ENCODE measurements at places on chromosomes 1 and 21.

- DNase-seq: no peak
These were observed 20.2 kb downstream of the THEM4 start for GRCh38 chr1:151888972-151889570.

GRCh38 chr1:228471762-228472398 lies 15.3 kb upstream of the RNF187 start:
- peak; percentile 20 for DNase-seq

DNA sequence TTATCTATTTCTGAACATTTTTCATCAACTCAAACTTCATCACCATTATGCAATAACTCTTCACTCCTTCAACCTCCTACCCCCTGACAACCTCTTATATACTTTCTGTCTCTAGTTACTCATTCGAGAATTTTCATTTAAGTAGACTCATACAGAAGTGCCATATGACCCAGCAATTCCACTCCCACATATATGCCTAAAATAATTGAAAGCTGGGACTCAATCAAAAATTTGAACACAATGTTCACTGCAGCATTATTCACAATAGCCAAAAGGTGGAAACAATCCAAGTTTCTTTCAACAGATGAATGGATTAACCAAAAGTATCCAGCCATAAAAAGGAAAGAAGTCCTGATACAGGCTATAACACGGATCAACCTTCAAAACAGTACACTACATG lies 24.1 kb downstream of the COL11A1 start:
- DNase-seq: no peak

- no peak for DNase-seq
These were observed 28.4 kb downstream of the CD48 start for GRCh38 chr1:160682983-160683865.

GRCh38 chr1:186869526-186870228 lies 40.9 kb downstream of the PLA2G4A start:
- no peak for DNase-seq

DNA sequence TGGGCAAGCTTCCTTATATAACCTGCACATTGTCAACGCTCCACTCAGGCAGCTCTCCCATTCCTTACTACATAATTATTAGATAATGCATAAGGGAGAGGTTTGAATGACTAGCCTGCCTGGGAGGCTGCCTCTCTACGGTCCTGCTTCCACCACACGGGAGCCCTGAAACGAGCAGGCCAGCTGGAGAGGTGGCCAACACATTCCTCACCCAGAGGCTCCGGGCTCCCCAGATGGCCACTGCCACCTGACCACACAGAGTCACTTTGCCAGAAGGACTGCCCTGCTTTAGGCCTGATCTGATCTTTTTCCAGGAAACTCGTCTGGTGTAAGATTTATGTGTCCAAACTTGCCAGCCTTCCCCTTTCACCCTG lies 27.9 kb downstream of the HIVEP3 start:
- no peak for DNase-seq

GRCh38 chr1:31073044-31073443 lies 7.5 kb upstream of the PUM1 start:
- DNase-seq: no peak

DNA sequence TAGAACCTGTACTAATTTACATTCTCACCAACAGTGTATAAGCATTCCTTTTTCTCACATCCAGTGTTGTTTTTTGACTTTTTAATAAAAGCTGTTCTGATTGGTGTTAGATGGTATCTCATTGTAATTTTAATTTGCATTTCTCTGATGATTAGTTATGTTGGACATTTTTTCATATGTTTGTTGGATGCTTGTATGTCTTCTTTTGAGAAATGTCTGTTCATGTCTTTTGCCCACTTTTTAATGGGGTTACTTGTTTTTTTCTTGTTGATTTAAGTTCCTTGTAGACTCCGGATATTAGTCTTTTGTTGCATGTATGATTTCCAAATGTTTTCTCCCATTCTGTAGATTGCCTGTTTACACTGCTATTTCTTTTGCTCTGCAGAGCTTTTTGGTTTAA lies 8.0 kb downstream of the COG2 start:
- DNase-seq: no peak

DNA sequence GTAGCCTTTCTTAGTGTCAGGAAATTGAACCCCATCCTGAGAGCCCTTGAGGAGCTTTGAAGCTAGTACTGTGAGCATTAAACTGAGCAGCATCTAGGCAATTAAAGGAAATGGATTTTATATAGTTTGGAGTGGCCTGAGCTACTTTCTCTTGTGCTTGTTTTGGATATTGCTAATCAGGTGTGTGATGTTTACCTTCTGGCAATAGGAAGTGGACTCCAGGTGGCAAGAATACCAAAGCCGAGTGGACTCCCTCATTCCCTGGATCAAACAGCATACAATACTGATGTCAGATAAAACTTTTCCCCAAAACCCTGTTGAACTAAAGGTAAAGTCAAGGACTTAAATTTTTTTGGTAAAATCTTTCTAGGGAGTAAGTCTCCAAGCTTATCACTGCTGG lies 79.4 kb downstream of the MACF1 start:
- DNase-seq: no peak

- no peak for DNase-seq
These were observed 173.6 kb upstream of the SGIP1 start for GRCh38 chr1:66360285-66360724.

- DNase-seq: no peak
These were observed 4.7 kb downstream of the GPR3 start for GRCh38 chr1:27397110-27397509.

GRCh38 chr1:93871366-93871765 lies 7.6 kb downstream of the DNTTIP2 start:
- no peak for DNase-seq

DNA sequence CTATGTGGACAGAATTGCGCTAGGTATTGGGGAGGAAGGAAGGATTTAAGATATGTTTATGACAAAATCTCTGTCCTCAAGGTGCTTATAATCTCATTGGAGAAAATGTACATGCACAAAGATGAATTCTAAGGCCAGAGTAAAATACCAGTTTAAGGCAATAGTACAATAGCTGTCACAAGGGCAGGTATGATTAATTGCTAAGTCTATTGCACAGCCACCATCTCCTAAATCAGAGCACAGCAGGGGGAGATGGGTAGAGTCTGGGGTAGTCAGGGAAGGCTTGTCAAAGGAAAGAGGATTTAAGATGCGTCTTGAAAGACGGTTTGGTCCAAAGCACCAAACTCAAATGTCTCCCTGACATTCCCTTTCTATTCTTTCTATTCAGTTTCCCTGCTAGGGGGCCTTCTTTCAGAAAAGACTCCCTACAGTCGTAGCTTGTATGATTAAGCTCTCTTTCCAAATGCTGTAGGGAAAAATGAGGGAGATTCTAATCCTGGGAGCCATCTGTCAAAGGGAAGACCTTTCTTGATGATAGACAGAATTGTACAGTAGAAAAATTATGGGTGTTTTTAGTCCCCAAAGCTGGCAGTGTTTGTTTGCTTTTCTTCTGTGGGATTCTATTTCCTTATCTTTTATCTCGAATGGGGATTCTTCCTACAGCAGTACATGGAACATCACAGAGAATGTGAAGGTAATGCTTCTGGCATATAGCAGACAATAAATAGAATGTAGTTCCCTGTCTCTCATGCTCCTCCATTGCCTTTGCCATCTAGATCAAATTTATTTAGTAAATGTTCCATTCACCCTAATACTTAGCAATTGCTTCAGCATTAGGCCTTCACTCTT lies 107.6 kb upstream of the NFIA start:
- DNase-seq: no peak

- DNase-seq: no peak
These were observed 36.6 kb upstream of the KCTD3 start for GRCh38 chr1:215530401-215530984.

GRCh38 chr1:244735404-244735803 lies 82.5 kb downstream of the DESI2 start:
- DNase-seq: no peak

- DNase-seq: no peak
These were observed 10.9 kb downstream of the BTBD19 start for GRCh38 chr1:44819196-44819607.

GRCh38 chr1:106439475-106439874 lies 617.0 kb upstream of the PRMT6 start:
- no peak for DNase-seq

DNA sequence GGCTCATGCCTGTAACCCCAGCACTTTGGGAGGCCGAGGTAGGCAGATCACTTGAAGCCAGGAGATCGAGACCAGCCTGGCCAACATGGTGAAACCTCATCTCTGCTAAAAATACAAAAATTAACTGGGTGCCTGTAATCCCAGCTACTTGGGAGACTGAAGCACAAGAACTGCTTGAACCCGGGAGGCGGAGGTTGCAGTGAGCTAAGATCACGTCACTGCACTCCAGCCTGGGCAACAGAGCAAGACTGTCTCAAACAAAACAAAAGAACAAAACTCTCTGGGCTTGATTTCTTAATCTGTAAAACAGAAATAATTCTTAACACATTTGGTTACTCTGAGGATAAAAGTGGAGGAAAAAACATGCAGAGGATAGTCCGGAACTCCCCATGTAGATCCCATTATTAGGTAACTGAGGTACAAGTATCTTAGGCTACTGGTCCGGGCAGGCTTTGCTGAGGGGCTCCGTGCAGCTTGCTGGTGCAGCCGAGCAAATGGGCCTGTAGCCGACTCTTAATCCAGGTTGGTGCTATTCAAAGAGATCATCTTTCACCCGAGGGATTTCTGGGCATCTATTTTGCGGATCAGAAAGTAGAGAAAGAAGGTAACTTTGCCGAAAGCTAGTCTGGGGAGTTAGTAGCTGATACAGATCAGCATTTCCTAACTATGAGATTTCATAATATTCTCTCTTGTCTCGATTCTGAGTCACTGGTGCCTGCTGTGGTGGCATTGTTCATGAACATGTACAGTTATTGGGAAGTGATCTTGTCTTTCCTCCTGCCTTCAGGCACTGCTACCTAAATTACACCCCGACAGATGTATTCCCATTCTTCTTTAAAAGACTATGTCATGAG lies 56.8 kb downstream of the NFIA start:
- DNase-seq: no peak

GRCh38 chr1:62962014-62962812 lies 178.3 kb downstream of the ATG4C start:
- DNase-seq: no peak

GRCh38 chr21:26170471-26171257 lies at the start of gene APP:
TSS of gene APP (minus strand) at chr21:26170770. CDS start at chr21:26170620, 150 bp downstream.
- DNase-seq: peak; percentile 88

- DNase-seq: no peak
These were observed 11.4 kb downstream of the BEND5 start for GRCh38 chr1:48765335-48765734.
